GM12864 (cell line): ENCODE measurements at places on chromosomes 5 and 9.

DNA sequence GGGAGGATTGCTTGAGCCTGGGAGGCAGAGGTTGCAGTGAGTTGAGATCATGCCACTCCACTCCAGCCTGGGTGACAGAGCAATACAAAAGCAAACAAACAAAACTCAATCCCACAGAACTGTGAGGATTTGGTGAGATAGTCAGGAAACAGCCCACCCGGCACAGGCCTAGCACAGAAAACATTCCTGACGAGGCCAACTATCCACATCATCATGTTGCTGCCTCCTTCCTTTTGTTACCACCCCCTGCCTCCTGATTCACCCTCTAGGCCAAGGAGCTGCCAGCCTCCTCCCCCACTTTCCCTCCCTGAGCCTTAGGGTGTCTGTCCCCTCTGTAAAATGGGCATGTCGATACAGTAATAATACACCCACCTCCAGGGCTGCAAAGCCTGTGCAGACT is 39.0 kb downstream of the STK10 start:
- no peak for DNase-seq

- no peak for DNase-seq
Measured at GRCh38 chr5:61906820-61907219, 399.2 kb upstream of the KIF2A start.

GRCh38 chr5:149961957-149962409 is 1.4 kb downstream of the SLC26A2 start:
- no peak for DNase-seq

- no peak for DNase-seq
Measured at GRCh38 chr5:133398646-133399101, 213.7 kb downstream of the FSTL4 start.

DNA sequence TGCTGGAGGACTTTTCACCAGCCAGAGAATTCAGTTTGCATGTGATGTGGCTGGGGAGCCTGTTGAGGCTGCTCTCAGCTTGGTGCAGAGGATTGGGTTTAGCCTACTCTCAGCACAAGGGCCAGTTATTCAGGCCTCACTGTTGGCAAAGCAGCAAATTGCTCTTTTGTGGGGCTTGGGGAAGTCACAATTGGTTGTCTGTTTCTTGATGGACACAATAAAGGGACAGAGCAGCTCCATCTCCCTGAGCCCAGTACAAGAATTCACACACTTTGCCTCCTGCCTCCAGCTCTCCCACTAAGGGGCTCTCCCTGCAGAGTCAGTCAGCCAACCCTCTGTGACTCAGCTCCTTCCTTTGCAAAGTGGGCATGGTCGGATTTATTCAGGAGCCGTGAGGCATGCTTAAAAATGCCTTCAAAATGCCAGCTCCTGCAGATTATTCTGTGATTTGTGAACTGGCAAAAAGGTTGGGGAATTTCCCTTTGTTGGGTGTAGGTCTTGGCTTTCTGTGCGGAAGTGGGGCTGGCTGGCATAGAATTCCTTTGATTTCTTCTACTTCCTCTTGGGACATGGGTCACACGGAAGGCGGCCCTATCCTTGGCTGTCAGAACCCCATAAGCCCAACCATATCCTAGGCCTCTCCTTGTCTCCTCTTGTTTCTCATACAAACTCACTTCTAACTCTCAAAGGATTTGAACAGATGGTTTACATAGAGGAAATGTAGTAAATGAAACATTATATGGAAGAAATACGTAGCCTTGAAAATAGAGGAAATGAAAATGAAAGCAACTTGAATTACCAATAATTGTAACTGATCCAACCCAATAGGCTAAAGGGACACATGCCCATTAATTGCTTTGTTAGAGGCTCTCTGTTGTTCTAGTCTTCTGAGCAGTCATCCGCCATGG is 118.7 kb upstream of the CD180 start:
- DNase-seq = no peak

GRCh38 chr5:171835066-171835465 is 49.4 kb downstream of the SMIM23 start:
- DNase-seq = no peak

DNA sequence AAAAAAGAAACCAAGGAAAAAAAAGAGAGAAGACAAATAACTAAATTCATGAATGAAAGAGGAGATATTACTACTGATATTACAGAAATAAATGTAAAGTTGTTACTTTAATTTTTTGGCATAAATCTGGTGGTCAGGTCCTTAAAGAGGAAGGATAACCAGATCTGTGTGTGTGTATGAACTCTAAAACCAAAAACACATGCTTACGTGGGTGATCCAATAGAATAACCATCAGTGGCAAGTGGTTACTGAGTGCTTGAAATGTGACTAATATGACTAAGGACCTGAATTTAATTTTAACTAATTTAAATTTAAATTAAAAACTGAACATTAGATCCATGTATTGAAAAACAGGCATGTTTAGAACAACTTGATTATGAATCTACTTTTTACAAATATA is 10.3 kb downstream of the SLC28A3 start:
- no peak for DNase-seq

DNA sequence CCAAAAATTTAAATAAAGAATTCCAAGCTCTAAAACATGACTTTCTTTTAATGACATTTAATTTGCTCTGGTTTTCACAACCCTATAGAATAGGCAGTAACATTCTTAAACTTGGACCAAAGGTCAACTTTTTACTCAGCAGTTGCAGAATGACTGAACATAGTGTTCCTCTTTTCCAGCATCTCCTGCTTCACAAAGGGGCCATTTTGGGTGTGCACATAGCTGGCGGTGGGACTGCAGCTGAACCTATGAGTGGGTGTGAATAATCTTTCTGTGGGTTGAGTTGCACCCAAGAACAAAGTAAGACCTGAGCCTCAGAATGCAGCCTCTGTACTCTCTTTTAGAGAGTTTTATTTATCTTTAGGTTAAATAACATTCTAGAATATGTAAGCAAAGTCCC is 96.9 kb upstream of the HAPLN1 start:
- DNase-seq = no peak

DNA sequence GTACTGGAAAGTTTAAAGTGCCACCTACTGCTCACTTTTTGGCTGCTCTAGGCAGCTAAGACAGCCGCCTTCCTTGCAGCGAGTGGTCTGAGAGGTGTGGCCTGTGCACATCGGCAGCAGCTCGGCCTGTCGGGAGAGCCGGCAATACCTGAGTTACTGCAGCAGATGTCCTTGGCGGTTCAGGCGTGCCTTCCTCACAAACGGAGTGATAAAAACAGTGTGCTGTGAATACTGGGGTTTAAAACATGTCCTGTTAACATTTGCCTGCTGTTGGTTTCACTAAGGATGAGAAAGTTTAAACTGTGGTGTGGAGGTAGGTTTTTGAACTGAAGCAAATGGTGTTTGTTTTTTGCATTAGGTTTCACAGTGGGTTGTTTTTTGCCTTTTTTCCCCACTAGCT is 12.9 kb downstream of the TRAF2 start:
- DNase-seq = peak; percentile 90
